GM04504 (cell line): ENCODE measurements at places on chromosomes 3 and 15.
A peak's percentile ranks its signal among the peaks of the same experiment; 100 is the strongest.

- DNase-seq: no peak
Observed at GRCh38 chr3:105062853-105063252, 303.9 kb upstream of the ALCAM start.

- no peak for DNase-seq
Observed at GRCh38 chr3:63135367-63135766, 142.7 kb upstream of the SYNPR start.

DNA sequence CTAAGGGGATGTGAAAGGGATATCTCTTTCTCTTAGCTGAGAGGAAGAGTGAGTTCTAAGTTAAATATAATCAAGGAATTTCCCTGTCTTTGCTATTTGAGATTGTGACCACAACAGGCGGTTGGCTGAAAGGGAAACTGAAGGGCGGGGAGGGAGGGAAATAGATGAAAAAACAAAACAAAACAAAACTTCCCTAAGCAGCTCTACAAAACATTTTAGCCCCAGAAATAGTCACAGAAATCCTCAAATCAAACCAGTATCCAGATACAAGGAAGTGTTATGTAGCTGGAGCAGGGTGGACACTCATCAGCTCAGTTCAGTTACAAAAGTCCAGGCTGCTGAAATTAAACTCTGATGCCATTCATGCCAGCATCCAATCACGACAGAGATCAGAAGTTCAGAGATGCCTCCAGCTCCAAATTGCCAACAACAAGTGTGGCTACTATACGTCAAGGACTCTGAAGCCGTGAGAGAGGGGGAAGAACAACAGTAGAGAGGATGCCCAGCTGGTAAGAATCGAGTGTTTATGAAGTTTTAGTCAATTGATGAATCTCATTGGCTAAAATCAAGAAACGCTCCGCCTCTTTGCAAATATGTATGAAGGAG lies 319 bp upstream of the TP63 start:
- DNase-seq: no peak

DNA sequence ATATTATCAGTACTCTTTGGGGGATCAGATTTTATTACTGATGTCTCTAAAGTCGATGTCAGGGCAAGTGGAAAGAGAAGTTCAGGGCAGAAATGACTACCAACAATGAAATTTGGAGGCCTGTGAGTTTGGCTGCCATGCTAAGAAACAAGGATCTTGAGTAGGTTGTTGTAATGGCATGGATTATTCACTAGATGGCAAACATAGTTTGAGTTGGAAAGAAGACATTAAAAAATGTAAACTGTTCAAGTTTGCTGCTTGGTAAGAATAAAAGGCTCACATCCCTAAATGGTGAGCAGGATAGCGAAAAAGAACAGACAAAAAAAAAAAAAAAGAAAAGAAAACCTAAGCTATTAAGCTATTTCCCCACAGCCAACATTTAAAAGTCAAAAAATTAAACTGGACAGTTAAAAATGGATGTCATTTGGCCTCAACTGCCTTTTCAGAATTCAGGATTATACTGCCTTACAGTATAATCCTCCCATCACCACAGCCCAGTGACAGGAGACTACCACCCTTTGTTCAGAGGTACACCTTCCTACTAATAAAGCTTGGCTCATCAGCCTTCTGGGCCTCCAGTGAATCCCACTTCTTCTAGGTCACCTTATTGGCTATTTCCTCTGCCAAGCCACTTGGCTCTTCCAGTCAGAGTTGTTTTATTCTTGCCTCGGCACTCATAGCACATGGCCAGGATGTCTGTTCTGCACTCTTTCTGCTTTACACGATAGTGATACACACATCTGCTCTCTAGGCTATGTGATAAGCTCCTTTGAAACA lies 163.7 kb downstream of the PLD1 start:
- DNase-seq: peak; percentile 28

DNA sequence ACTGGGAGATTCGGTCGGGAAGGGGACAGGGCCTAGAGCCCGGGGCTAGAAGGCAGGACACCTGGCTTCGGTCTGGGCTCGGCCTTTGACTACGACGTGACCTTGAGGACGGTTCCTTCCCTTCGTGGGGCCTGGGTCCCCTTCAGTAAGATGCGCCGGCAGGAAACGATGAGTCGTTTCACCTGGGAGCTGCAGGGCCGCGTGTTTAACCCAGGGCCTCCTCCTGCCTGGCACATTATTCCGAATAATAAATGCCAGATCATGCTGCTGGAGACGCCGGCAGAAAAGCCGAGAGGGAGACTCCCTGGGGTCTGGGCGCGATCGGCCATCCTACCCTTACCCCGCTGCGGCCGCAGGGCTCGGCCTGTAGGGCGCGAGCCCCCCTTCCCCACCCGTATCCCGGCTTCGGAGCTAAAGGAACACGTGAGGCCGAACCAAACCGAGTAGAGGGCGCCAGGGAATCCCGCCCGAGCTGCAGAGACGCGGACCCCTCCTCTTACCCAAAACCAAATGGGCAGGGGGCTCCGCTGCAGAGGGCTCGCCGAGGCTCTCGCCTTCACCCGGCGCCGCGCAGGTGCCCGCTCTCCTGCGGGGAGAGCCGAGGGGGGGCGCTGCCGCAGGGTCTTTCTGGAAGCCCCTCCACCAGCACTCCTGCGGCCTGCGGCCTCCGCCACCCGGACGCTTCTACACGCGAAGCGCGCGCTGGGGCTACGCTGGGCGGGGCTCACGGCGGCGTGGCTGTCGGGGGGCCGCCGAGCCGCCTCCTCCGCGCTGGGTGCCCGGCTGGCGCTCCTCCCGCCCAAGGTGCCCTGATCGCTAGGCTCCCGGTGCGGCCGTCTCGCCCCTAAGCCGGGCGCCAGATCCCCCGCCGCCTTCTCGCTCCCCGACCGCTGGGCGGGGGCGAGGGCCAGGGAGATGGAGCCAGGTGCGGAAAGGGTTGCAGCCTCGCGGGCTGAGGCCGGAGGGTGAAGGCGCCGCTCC lies at the start of gene BDH1:
BDH1 (minus strand) TSS at position 688 of the 981 bp plus-strand sequence. CDS start 9,525 bp downstream, outside the sequence.
- DNase-seq: no peak

DNA sequence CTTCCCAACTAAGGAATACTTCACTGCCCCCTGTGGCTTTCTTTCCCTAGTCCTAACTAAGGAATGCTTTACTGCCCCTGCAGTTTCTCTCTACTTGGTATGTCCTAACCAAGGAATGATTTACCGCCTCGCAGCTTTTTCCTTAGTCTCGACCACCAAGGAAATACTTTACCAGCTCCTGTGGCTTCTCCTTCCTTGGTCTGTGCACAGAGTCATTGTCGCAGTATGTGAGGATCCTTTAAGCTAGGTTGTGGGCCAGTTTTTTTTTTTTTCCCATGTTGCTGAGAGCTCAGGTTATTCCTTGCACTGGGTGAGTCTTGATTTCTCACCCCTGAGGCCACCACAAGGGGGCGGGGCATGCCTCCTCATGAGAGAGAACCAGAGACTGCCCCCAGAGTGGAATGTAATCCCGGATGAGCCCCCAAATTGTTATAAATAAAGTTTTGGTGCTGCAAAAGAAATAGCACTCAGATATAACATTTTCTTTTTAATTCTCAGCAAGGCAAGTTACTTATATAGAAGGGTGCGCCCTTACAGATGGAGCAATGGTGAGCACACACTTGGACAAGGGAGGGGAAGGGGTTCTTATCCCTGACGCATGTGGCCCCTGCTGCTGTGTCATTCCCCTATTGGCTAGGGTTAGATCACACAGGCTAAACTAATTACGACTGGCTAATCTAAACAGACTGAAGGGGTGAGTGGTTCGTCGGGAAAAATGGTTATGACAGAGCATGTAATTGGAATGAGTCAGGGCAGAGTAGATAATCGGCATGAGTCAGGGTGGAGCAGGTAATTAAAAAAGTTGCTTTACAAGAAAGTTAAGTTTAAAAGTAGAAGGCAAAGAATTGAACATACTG lies 27.0 kb downstream of the NDUFB4 start:
- DNase-seq: peak; percentile 53

DNA sequence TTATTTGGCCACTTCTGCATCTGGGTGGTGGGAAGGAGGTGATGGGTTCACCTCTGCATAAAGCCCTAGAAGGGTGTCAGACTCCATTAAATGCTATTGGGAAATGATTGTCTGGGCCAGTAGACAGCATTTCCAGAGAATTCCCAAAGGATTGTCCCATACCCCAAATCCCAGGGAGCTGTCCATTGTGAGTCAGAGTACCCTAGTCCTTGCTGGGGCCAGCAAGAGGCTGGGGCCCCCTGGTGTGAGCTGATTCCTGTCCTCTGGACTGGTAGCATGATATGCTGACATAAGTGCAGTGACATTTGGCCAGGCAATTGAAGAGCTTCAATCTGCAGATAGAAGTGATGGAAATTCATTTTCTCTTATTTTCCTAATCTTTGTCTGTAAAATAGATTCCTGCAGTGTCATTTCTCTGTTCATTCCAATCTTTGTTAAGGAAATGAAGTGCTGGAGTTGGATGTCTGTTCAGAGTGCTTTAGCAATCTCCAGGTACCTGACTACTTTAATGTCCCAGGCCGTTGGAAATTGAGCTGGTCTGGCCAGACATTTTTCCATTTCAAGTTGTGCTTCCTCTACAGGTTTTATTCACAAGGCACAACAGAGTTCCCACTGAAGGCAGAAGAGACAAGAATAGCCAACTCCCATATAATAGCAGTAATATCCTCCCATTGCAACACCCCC lies 91.2 kb downstream of the RPLP1 start:
- no peak for DNase-seq

- no peak for DNase-seq
Observed at GRCh38 chr3:59867185-59868002, 817.6 kb upstream of the CFAP20DC start.

DNA sequence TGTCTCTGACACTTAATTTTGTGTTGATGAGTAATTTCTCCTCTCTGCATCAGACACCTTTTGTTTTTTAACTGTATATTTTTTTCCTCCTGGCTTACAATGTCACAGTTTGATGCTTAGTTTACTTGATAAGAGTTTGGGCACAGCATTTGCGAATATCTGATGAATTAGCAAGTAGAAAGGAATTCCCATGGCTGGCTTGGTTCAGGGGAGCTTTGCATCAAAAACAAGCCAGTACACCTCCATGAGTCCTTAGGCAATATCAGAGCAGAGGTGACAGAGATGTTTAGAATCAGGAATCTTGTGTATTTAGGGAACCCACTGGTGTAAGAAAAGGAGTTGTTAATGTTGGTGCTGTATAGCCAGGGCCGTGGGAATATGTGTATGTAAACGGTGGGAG lies 9.3 kb downstream of the ARHGEF26 start:
- no peak for DNase-seq

DNA sequence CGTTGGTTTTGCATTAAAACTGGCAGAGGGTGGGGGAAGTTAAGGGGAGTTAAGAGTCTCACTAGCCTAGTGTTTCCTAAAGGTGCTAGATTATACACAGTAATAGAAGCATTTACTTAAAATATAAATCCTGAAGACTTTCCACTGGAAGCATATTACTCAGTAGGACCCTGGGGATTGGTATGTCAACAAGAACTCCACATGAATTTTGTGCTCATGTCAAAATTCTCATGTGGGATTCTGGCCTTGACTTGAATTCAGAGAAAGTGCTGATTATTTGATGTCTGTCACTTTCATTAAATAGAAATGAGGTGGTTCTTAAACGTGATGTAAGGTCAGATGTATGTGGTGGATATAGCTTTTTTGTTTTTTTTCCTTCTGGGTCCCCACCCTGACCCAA lies 997.2 kb downstream of the TUSC7 start:
- no peak for DNase-seq

DNA sequence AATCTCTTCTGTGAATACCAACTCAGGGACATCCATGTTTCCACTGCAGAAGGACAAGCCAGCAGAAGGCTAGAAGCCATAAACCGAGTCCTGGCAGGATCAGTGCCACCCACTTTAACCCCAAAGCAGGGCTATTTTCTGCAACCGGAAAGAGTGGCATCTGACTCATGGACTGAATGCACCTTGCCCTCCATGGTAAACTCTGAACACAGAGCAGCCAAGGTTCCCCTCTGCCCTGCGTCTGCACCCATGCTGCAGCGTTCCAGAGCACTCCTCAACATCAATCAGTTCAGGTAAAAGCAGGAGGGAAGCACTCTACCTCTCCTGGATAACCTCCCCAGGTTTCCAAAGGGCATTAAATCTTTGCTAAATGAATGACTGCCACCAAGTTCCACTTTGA lies 801 bp upstream of the NGRN start:
- no peak for DNase-seq

DNA sequence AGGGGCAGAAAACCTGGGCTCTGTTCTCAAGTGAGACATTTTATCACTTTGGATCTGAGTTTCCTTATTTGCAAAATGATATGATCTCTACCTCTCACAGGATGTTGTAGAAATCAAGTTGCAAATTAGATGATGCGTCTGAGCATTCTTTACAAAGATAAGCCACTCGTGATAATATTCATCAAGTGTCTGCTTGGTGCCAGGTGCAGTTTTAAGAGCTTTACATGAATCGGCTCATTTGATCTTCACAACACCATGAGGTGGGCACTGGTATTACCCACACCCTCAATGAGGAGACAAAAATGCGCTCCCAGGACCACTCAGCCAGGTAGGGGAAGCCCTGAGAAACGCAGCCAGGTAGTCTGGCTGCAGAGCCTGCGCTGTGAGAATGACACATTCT lies 59.1 kb upstream of the CA12 start:
- DNase-seq: no peak
